ENCODE measurements at places on chromosomes 7 and 10.

- no peak for DNase-seq
These were observed 122.7 kb upstream of the PDSS1 start for GRCh38 chr10:26574783-26575182.

GRCh38 chr10:29826801-29827450 lies 192.2 kb upstream of the SVIL start:
- no peak for DNase-seq

DNA sequence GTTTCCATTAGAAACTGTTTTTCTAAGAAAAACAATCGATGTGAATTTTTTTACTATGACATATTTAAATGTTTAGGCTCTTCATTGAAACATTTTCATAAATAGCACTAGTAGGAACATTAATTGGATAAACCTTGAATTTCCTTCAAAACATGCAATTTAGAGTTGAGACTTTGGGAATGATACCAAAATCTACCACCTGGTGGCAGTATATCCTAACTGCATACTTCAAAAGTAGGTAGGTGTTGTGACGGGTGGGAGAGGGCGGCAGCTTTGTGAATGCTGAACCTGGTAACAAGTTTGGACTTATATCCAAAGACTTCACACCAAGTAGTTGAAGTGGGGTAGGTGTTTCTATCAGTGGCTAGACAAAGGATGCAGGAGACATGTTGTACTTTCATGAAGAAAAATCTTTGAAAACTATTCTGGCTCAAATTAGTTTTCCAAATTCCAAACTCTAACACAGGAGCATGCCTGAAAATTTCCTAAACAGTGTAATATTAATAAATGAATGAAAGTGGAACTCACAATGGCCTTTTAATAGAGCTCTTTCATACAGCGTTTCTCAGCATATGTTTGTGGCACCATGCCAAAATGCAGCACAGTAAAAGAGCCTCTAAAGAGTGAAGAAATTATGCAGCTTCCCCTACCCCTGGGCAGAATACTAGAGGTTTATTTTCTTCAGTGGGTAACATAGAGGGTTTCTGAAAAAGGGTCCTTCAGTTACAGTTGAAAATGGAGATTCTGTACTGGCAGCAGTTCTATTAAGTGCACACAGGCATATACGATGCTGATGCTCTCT lies 201.0 kb upstream of the TPK1 start:
- DNase-seq = peak; percentile 70

GRCh38 chr10:43373461-43373860 lies 2.0 kb downstream of the FXYD4 start:
- no peak for DNase-seq

- no peak for DNase-seq
These were observed 907 bp upstream of the IFRD1 start for GRCh38 chr7:112449353-112449752.

- no peak for DNase-seq
These were observed 51.8 kb upstream of the CHST3 start for GRCh38 chr10:71912431-71912830.

DNA sequence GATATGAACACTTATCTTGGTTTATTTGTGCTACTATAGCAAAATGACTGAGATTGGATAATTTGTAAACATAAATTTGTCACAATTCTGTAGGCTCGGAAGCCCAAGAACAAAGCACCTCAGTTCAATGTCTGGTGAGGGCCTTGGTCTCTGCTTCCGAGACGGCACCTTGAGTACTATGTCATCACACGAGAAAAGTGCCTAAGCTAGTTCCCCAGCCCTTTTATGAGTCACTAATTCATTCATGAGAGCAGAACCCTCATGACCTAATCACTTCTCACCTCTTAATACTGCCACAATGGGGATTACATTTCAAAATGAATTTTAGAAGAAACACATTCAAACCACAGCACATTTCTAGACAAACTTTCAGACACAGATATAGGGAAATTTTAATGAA lies 52.0 kb upstream of the PRSS1 start:
- DNase-seq = no peak

DNA sequence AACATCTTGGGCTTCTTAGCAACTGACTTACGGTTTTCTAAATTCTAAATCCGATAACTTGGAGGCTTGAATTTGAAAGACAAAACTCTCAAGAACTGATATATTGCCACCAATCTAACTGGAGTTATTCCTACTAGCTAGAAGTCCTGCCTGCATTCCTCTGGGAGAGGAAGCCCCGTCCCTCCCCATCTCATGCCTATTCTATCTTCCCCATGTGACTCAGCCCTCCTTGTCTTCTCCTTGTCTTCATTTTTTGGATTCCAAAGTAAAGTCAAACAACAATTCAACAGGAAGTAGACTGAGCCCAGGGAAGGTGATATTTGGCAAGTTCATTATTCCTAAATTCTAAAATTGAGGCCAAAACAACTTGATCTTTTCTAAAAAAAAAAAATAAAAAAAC lies 587.7 kb downstream of the KCNMA1 start:
- no peak for DNase-seq

DNA sequence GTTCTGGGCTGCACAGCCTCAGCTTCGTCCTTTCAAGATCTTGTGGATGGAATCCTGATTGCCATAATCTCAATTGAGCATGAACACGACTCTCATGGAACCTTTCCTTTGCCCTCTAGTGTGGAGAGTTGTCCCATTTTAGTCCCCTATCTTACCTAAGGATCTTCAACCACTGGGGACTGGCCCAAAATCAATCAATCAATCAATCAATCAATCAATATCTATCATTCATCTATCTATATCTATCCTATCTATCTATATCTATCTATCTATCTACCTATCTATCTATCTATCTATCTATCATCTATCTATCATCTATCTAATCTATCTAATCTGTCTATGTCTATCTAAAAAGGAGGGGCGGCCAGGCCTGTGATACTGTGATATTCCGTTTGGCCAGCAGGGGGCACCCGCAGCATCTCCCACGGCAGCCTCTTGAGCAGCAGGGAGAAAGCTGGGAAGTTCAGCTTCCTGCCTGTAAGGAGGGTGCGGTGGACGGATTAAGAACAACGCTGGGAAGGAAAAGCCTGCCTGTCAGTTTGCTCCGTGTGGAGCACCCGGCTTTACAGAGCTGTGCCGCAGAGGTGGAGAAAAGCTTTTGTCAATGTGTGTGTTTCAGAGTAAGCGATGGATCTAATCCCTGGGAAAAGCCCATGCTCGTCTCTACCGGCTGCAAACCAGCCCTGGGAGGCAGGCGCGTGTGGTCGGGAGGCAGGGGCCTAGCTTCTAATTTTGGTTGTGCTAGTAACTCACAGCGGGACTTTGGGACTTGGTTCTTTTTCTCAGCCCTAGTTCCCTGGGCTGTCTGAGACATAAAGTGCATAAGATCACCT lies 124.9 kb downstream of the SH2D4B start:
- peak; percentile 59 for DNase-seq
